Ureter (tissue), 1 donor: ENCODE measurements at places on chromosomes 3 and 15. TPM values are rescaled to one million over a fixed set of nuclear protein-coding genes. Genes with fewer than 3 reads are reported as not detected.

- DNase-seq: no peak
These were observed 664.7 kb downstream of the MECOM start for GRCh38 chr3:168998792-168999191.

DNA sequence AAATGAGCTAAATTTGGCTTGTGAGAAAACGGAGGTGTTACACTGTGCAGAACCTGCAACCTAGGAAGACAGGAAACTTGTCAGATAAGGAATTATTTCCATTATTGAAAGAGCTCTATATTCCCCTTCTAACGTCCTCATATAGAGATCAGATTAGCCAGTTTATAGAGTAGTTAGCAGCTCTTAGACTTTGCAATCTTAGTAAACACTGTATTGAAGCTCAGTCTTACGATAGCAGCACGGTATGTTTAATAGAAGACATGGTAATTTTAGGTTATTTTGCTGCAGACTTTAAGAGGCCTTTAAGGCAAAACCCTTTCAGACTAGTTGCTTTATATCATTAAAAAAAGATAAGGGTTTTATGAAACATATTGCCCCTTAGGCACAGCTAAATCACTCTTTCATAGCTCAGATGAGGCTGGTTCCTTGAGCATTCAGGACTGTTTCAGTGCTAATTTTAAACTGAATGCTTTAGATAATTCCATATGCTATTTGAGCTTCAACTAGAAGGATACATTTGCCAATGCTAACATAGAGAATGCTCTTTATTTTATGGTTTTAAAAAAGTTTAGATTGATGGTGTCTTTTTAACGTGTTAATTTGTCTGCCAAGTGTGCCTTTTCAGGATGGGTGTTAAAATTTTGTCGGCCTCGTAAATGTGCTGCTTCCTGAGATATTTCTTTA is 234.3 kb downstream of the PYDC2 start:
- DNase-seq: no peak

Gene TERC
- total RNA-seq: 1.4 TPM

GRCh38 chr15:82894971-82895520 is 57.5 kb downstream of the HOMER2 start:
- DNase-seq: no peak

GRCh38 chr3:56800130-56800831 is 1.5 kb downstream of the ARHGEF3 start:
- DNase-seq: no peak
